Keratinocyte (primary cell): ENCODE measurements at places on chromosomes 3 and 15. TPM values are rescaled to one million over a fixed set of nuclear protein-coding genes. Genes with fewer than 3 reads are reported as not detected.

Gene ROBO1
- 20.7 to 37.2 TPM (median 27.1 TPM) in 3 replicates for polyA plus RNA-seq

- no peak overlapping the region for H3K4me3 ChIP-seq
- H3K27ac ChIP-seq = no peak overlapping the region
- H3K4me1 ChIP-seq = no peaks in the 10 kb centered on the region
- no peaks in the 10 kb centered on the region for H3K27me3 ChIP-seq
- no peak for DNase-seq
Observed at GRCh38 chr3:17795711-17796110, 53.3 kb upstream of the TBC1D5 start.

- no peak overlapping the region for H3K4me3 ChIP-seq
- no peak overlapping the region for H3K27ac ChIP-seq
- no peaks in the 10 kb centered on the region for H3K27me3 ChIP-seq
- H3K36me3 ChIP-seq = no peaks in the 10 kb centered on the region
- no peak for DNase-seq
- H3K4me1 ChIP-seq = no peaks in the 10 kb centered on the region
Observed at GRCh38 chr15:35089551-35089950, 4.5 kb upstream of the NANOGP8 start.

DNA sequence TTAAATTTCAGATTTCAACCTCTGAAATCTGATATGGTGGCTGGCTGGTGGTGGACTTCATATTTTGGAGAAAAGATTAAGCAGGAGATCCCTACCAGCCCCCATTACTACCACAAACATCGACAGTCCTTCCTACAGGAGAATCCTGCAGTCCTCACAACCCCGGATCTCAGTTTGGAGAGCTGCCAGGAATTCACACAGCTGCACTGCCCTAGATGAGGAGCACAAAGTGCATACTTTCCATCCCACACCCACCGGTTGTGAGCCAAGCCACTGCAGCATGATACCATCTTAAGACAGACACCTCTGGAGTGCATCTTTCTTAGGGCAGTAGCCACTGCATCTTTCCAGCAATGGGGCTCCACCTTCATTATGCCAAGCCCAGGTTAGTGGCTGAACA is 185.5 kb upstream of the GPR149 start:
- H3K27me3 ChIP-seq = no peaks in the 10 kb centered on the region
- H3K27ac ChIP-seq = no peak overlapping the region
- no peaks in the 10 kb centered on the region for H3K4me1 ChIP-seq
- no peak for DNase-seq

GRCh38 chr3:152770296-152770695 is 64.6 kb upstream of the P2RY1 start:
- H3K27me3 ChIP-seq = no peaks in the 10 kb centered on the region
- no peaks in the 10 kb centered on the region for H3K4me1 ChIP-seq
- DNase-seq = no peak
- H3K27ac ChIP-seq = no peak overlapping the region

DNA sequence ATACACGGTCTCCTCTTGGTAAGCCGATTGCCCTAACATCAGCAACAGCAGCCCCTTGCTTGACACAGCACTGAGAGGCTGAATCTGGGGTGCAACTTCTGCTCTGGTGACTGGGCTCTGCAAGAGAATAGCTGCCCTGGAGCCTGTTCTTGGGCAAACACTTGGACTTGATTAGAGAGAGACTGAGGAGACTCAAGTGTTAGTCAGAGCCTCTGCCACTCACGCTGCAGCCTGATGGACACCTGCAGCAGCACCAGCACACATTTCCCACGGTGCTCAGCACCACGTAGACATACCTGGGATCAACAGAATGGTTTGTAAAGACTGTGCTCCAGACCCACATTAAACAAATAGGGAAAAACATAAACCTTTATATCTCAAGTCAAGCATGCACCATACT is 35.8 kb upstream of the UMPS start:
- no peak overlapping the region for H3K27ac ChIP-seq
- H3K36me3 ChIP-seq = no peaks in the 10 kb centered on the region
- DNase-seq = no peak
- no peaks in the 10 kb centered on the region for H3K27me3 ChIP-seq
